PC-3 (cell line): ENCODE measurements at places on chromosomes 3 and 15.
A peak's percentile ranks its signal among the peaks of the same experiment; 100 is the strongest.

GRCh38 chr3:23713641-23714040 is 92.1 kb upstream of the UBE2E1 start:
- H3K4me1 ChIP-seq, result peaks cover 19% of the 10 kb centered on the region
- no peaks in the 10 kb centered on the region for H3K36me3 ChIP-seq
- no peaks in the 10 kb centered on the region for H3K27me3 ChIP-seq
- no peak overlapping the region for H3K4me3 ChIP-seq

DNA sequence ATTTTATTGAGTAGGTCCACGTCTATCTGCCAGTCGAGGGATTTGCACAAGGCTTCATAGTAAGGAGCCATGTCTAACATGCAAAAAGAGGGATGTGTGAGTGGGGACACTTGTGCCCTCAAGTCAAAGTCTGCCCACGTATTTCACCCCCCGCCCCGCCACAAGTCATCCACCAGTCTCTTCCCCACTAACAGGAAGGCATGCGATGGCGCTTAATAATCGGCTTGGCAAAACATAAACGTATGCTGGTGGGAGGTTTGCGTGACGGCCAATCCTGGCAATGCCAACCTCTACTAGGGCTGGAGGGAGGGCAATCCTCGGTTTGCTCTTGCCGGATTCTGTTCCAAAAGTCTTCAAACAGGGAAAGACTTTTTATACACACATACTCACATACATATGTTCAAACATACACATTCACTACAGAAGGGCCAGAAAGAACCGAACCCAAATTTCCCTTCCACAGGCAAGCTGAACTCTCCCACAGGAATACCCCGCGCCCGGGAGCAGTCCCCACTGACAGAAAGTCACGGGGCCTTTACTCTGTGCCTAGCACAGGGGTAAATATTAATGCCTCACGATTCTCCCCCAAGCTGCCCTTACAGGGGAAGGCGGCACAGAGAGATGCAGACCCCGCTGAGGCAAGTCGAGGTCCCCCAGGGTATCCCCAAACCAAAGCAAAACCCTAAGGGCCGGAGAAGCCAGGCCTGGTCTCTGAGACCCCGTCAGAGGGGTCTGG is 675 bp downstream of the PSMD6 start:
- peak overlapping the region; percentile 86 for H3K4me3 ChIP-seq
- DNase-seq, result peak; percentile 4
- no peaks in the 10 kb centered on the region for H3K27me3 ChIP-seq
- no peaks in the 10 kb centered on the region for H3K4me1 ChIP-seq
- H3K36me3 ChIP-seq, result peaks cover 8% of the 10 kb centered on the region

DNA sequence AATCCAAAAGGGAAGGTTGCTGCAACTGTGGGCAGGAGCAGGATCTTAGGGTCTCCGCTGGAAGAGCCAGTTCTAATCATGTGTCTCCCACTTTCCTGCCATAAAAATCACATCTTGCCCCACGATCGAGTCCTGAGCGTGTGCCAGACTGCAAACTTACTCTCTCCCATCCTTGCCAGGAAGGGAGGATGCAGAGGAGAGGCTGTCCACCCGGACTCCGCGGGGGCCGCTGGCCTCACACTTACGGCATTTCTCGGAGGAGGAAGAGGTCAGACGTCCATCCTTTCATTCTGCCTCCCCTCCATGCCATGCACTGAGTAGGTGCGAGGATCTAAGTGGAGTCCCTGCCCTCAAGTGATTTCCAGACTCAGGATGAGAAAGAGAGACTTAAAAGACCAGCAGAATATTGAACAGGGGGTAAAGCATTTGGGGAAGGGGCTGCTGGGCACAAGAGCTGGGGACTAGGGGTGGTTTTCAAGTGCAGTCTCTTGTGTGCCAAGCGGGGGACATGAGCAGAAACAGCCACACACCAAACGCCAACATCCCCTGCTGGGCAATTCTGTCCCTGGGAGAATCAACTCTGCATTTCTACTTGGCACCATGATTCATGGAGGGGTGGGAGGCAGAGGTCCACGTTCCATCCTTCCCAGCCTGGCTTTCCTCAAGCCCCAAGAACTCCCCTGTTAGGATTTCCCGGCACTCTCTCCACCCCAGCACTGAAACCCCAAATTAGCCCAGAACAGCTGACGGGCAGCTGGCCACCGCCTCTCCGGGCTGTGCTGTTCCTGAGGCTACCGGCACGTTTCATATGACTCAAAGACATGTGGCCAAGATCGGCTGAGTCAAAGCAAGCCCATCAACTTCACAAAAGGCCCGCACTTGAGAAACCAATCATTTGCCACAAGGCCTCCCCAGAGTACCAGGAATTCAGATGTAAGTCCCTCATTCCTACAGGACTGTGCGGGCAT is 11.6 kb downstream of the OXTR start:
- H3K36me3 ChIP-seq, result no peaks in the 10 kb centered on the region
- H3K27me3 ChIP-seq, result no peaks in the 10 kb centered on the region
- peak; percentile 56 for DNase-seq
- H3K4me3 ChIP-seq, result no peak overlapping the region
- no peaks in the 10 kb centered on the region for H3K4me1 ChIP-seq

GRCh38 chr15:70320482-70320881 is 222.8 kb upstream of the TLE3 start:
- no peaks in the 10 kb centered on the region for H3K27me3 ChIP-seq
- no peaks in the 10 kb centered on the region for H3K36me3 ChIP-seq
- no peak overlapping the region for H3K27ac ChIP-seq

DNA sequence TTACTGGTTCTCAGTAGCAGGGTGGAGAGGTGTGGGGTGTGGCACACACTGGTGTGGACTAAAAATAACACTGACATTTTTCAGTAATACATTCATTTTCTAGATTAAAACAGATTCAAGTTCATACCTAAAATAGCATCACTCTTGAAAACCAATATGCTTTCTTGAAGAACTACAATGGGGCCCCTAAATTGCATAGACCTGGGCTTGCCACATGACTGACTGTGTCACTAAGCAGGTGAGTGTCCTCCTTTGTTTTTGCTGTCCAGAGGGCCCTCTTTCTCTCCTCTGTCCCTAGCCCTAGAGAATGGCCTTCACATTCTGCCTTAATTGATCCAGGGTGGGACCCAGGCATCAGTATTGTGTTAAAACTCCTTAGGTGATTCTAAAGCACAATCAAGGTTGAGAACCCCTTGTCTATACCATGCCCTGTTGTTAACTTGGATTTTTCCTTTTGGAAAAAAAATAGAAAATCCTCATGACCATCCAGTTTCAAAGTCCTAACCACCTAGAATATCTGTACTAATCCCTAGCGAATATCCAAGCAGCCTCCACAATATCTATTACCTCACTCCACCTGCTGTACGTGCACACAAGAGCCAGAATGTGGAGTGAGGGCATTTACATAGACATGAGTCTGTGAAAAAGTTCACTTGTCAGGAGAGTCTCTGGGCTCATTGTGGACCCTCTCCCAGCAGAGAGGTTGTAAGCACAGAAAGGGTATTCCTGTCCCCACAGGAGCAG is 18.7 kb upstream of the TMEM41A start:
- no peak for DNase-seq
- no peaks in the 10 kb centered on the region for H3K4me1 ChIP-seq

GRCh38 chr15:71337197-71337845 is 222.1 kb downstream of the THSD4 start:
- H3K27ac ChIP-seq, result peak overlapping the region; percentile 91
- no peaks in the 10 kb centered on the region for H3K27me3 ChIP-seq
- DNase-seq, result peak; percentile 94

DNA sequence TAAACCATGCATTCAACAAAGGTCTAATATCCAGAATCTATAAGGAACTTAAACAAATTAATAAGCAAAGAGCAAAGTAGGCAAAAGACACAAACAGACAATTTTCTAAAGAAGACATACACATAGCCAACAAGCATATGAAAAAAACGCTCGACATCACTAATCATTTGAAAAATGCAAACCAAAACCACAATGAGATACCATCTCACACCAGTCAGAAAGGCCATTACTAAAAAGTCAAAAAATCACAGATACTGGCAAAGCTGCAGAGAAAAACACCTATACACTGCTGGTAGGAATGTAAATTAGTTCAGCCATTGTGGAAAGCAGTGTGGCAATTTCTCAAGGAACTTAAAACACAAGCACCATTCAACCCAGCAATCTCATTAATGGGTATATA is 53.8 kb downstream of the FSIP1 start:
- no peaks in the 10 kb centered on the region for H3K4me1 ChIP-seq
- DNase-seq, result no peak
- no peak overlapping the region for H3K4me3 ChIP-seq
- H3K36me3 ChIP-seq, result no peaks in the 10 kb centered on the region
- no peak overlapping the region for H3K27ac ChIP-seq

DNA sequence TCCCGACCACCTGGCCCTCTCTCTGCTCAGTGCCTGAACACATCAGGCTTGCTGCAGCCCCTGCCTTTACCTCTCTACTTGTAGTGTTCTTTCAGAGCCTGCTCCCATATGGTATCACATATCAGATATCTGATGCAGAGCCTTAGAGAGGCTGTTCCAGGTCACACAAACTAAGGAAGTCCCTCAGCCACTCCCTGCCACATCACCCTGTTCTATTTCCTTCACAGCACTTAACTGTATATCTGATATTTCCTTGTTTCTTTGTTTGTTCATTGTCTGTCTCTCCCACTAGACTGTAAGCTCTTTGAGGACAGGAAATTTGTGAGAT is 976 bp upstream of the ALDH1L1 start:
- H3K27me3 ChIP-seq, result peaks cover 3% of the 10 kb centered on the region; the same call in 1 of the 2 replicates
- no peaks in the 10 kb centered on the region for H3K4me1 ChIP-seq
- no peak for DNase-seq
- no peak overlapping the region for H3K27ac ChIP-seq
- H3K36me3 ChIP-seq, result no peaks in the 10 kb centered on the region

GRCh38 chr15:22884344-22884743 is 45.9 kb downstream of the NIPA2 start:
- H3K27ac ChIP-seq, result no peak overlapping the region
- DNase-seq, result no peak
- no peak overlapping the region for H3K4me3 ChIP-seq

GRCh38 chr15:82641129-82641798 is 5.9 kb downstream of the CPEB1 start:
- H3K4me3 ChIP-seq, result no peak overlapping the region
- peaks cover 61% of the 10 kb centered on the region for H3K27me3 ChIP-seq
- H3K36me3 ChIP-seq, result no peaks in the 10 kb centered on the region
- no peaks in the 10 kb centered on the region for H3K4me1 ChIP-seq
- H3K27ac ChIP-seq, result no peak overlapping the region

DNA sequence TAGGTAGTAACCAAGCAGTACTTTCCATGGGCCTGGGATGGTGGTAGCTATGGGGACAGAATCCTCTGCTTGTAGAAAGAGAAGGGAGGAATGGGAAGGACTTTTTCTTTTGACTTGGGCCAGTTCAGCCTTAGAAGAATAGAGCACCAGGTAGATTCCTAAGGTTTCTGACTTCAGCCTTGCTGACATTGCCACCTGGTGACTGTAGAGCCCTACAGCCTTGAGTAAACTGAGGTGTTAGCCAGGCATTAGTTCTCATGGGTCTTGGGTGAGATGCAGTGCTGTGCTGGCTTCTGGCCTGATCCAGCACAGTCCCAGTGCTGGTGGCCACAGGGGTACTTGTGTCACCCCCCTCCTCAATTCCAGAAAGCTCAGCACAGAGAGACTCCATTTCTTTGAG is 171.1 kb downstream of the ZBBX start:
- DNase-seq, result no peak
- no peaks in the 10 kb centered on the region for H3K27me3 ChIP-seq
- H3K27ac ChIP-seq, result no peak overlapping the region

GRCh38 chr3:18258492-18258891 is 166.6 kb downstream of the SATB1 start:
- no peak for DNase-seq
- H3K27me3 ChIP-seq, result no peaks in the 10 kb centered on the region

GRCh38 chr3:185770109-185770508 is 54.7 kb downstream of the IGF2BP2 start:
- H3K27me3 ChIP-seq, result no peaks in the 10 kb centered on the region
- H3K4me3 ChIP-seq, result no peak overlapping the region

- H3K4me1 ChIP-seq, result peaks cover 32% of the 10 kb centered on the region
- H3K4me3 ChIP-seq, result no peak overlapping the region
- peak; percentile 74 for DNase-seq
- 0 out of 2 replicates have a peak overlapping the region, but pooled peaks have one; percentile 7 for H3K27ac ChIP-seq
- peaks cover 10% of the 10 kb centered on the region; the same call in 1 of the 2 replicates for H3K36me3 ChIP-seq
These were observed 54.2 kb downstream of the PIK3R4 start for GRCh38 chr3:130692455-130692854.

DNA sequence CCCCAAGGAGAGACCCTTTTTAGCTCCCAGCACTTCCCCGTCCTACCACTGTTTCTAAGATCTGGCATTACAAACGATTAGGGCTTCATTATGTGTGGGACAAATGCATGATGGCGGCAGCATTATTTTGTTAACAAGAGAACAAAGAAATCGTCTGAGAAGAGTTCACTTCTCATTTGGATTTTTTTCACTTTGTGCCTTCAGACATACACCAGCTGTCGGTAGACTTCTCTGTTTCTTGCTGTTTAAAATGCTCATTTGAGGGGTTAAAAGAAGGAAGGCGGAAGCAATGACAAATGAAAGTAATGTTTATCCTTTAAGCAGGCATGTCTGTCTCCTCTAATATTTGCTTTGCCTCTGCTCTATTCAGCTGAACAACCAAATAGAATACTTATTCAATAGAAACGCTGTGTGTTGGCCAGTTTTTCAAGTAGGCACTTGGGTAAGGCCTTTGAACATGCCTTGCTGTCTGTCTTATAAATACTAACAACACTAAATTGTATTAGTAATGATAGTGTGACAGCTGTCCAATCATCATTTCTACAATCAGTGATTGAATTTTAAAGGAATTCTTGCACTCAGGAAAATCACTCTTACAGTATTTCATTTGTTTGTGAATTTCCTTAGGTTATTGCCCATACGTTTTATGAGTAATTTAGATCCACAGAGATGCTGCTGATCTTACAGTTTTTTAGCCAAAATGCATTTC is 382.4 kb downstream of the IL5RA start:
- DNase-seq, result no peak
- H3K4me1 ChIP-seq, result no peaks in the 10 kb centered on the region
- H3K36me3 ChIP-seq, result no peaks in the 10 kb centered on the region
- H3K27me3 ChIP-seq, result no peaks in the 10 kb centered on the region
- H3K27ac ChIP-seq, result no peak overlapping the region
- H3K4me3 ChIP-seq, result no peak overlapping the region

DNA sequence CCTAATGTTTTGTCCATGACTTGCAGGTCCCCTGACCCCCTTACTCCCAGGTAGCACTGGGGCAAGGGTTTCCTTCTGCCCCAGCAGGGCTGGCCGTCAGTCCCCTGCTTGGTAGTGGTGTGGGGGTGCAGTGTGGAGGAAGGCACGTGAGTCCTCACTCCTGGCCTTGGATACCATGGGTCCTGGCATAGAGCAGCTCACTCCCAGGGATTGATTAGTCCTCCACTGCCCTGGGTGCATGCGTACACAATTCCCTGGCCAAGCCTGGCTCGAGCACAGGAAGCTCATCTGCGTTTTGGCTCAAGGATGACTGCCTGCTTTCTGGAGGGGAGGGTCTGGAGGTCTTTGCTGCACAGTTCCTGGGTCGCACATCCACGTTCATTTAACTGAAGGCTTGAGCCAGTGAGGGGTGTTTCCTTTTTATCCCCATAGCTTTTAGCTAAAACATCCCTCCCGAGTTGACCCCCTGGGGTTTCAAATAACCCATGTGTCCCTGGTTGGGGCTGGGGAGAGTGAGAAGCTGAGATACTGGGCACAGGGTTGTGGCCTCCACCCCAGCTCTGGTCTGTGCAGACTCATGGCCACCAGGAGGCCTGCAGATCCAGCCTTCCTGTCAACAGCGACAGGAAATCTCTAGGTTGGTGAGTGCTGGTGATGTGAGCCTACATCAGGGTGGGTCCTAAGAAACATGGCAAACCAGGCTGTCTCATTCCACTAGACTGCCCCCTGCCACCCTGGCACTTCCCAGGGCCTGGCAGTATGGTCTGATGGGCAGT is 11.5 kb downstream of the HEMK1 start:
- no peaks in the 10 kb centered on the region; the same call in 1 of the 2 replicates for H3K36me3 ChIP-seq
- H3K27ac ChIP-seq, result no peak overlapping the region
- DNase-seq, result no peak

GRCh38 chr3:114223143-114223542 is 14.2 kb downstream of the ZNF80 start:
- peaks cover 17% of the 10 kb centered on the region; the same call in 1 of the 2 replicates for H3K27me3 ChIP-seq
- no peak overlapping the region for H3K4me3 ChIP-seq
- no peak overlapping the region for H3K27ac ChIP-seq
- H3K36me3 ChIP-seq, result no peaks in the 10 kb centered on the region
